ENCODE measurements at places on chromosomes 2 and 18.

DNA sequence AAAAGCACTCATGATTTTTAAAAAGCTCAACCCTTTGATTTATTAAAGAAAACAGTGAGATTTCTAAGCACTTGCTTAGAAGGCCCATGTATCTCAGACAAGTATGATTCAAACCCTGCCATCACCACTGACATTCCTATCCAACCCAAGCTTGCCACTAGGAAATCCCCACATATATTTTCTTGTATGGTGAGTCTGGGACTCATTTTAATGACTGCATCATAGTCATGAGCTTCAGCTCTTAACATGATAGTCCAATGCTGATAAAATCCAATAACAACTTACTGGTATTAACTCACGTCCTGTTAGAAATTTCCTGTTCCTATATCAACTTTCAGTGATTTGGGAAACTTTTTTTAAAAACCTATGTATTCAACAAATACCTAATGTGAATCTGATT, 39.4 kb upstream of the NCKAP5 start:
- no peak for DNase-seq

DNA sequence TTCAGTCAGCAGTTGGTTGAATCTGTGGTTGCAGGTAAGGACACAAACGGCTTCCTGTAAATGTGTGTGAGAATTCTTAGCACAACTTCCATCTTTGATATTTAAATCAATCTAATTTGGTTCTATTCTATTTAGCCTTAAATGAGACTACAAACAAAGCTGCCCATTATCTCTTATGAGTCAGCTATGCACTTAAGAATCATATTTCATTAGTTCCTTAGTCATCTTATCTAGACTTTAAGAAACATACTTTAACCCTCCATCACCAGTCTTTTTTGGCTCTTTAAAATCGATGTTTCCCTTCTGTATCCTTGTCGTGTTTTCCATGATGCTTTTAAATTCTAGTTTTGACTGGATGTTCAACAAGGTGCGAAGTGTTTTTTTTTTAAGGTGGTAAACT, 114.4 kb upstream of the TMEM200C start:
- no peak for DNase-seq

GRCh38 chr2:38037757-38038621, 38.0 kb downstream of the CYP1B1 start:
- DNase-seq, result no peak

- no peak for DNase-seq
These were observed 42.2 kb upstream of the SMAD7 start for GRCh38 chr18:48992791-48993555.

DNA sequence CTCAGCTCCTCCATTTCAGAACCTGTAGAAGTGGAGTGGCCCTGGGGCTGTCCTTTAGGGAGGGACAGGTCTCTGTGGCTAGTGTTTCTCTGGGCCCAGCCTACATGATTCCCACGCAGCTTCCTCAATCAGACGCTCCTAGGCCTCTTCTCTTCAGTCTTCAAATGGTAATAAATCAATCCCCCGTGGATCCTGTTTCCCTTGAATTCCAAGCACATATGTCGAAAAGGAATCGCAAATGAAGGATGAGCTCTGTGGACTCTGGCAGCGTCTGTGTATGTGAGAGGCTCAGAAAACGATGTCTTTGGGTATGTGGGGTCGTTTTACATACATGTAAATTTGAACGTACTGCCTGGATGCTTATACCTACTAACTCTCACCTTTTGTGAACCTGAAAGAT, 98.5 kb upstream of the ST8SIA3 start:
- no peak for DNase-seq

DNA sequence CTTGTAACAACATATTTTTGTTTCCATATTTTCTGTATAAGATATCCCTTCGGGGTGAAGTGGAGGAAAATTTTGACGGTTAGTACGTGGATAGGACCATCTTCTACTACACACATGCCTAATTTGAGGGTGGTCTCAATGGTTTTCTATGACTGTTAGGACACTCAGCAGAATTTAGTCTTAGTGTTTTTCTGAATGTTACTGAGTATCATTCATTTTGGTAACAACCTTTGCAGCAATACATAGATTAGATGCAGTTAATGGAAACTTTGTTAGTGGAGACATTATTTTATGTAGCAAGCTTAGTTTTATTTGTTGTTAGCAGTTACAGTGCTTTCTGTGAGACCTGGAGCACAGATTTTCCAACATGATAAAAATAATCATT, 1.6 kb downstream of the ITGAV start:
- no peak for DNase-seq

DNA sequence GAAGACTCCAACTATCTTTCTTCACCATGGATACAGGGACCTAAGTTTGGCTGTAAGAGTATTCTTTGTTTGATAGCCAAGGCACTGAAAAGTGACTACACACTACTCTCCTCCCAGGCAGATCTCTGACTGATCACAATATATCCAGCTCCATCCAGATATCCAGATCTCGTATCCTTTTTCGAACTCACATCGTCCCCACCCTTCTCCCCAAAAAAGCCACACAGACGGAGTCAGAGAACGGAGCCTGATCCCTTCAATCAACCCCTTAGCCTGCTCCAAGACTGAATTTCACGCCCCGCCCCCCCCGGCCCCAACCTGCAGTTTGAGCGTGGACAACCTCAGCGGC, 533 bp downstream of the DHX57 start:
- DNase-seq, result no peak

- DNase-seq, result no peak
These were observed 30.5 kb upstream of the TMEM131 start for GRCh38 chr2:98026292-98026691.

- DNase-seq, result no peak
These were observed 235.9 kb downstream of the EIPR1 start for GRCh38 chr2:3141696-3142095.

DNA sequence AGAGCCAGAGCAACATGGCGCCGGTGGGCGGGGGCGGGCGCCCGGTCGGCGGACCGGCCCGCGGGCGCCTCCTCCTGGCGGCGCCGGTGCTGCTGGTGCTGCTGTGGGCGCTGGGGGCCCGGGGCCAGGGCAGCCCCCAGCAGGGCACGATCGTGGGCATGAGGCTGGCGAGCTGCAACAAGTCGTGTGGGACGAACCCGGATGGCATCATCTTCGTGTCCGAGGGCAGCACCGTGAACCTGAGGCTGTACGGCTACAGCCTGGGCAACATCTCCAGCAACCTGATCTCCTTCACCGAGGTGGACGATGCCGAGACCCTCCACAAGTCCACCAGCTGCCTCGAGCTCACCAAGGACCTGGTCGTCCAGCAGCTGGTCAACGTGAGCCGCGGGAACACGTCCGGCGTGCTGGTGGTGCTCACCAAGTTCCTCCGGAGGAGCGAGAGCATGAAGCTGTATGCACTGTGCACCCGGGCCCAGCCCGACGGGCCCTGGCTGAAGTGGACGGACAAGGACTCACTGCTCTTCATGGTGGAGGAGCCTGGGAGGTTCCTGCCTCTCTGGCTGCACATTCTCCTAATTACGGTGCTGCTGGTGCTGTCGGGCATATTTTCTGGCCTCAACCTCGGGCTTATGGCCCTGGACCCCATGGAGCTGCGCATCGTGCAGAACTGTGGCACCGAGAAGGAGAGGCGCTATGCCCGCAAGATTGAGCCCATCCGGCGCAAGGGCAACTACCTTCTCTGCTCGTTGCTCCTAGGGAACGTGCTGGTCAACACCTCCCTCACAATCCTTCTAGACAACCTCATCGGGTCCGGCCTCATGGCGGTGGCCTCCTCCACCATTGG, 507 bp downstream of the CNNM4 start:
- DNase-seq, result no peak

DNA sequence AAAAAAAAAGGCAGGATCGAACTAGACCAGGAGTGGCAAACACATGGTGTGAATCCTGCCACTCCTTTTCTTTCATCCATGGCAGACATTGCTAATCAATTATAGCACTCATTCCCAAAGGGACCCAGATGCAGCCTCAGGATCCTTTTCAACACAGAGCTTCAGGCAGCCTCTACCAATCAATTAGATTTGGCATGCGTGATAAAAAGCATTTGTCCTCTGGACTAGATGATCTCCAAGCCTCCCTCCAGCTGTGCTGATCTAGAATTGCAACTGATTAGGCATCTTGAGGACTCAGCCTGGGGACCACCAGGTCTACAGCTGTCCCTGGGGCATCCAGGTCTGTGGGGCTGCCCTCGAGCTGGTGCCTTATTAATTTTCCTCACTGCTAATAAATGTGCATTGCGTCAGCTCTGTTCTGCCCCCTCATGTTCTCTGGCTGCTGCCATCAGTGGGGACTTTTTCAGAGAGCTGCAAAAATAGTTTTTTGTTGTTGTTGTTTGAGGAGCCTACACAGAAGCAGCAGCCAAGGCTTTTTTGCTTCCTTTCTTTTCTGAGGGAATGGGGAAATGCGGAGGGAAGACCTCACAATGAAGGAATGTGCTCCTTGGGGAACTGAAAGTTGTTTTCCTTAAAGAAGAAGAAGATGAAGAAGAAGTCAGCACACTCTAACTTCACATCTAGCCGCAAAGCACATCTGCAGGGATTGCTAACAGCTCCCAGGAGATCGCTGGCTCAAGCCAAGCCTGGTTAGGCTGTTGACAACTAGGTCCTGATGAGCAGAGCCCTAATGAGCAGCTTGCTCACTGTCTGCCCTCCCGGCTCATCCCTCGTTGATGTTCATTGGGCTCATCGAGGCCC, 8.8 kb upstream of the ATOH8 start:
- DNase-seq, result no peak

GRCh38 chr2:63488118-63488713, 100.1 kb downstream of the WDPCP start:
- no peak for DNase-seq

DNA sequence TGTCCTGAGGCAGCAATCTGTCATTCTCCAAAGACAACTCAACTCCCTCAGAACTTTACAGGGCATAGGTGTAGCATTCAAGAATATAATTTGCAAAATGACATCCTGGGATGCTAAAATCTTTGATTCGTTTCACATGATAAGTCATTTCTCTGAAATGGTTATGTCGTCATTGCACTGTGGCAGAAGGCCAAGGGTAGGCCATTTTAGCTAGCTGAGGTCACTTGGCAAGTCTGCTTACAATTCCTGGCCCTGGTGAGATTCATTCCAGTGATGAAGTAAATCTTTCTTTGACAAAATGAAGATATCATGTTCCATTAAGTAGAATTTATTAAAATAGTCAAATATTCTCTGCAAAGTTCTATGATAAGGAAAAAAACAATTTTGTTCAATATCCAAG, 1410.3 kb upstream of the LRRTM1 start:
- DNase-seq, result no peak

DNA sequence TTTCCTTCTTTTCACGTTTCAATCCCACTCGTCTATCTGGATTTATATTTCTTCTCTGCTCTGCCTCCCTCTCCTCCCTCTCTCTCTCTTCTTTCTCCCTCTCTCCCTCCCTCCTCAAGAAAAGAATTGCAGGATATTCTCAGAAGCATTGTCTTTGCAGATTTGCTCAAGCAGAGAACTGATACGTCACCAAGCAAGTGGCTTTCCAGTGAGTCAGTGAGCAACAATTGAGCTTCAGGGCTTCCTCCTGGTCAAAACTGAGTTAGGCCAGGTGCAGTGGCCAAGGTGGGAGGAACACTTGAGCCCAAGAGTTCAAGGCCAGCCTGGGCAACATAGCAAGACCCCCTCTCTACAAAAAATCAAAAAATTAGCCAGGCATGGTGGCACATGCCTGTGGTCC, 151.1 kb downstream of the SMAD2 start:
- DNase-seq, result no peak

GRCh38 chr2:202032846-202033316, 774 bp upstream of the FZD7 start:
- no peak for DNase-seq

GRCh38 chr2:12451726-12452125, 265.0 kb upstream of the TRIB2 start:
- DNase-seq, result no peak

- DNase-seq, result no peak
These were observed 17.1 kb downstream of the SPIRE1 start for GRCh38 chr18:12640881-12641200.

GRCh38 chr2:11056614-11057013, 98.7 kb upstream of the SLC66A3 start:
- no peak for DNase-seq

GRCh38 chr18:77366720-77367641, 117.3 kb downstream of the GALR1 start:
- DNase-seq, result no peak

GRCh38 chr2:54560146-54560881, 104.2 kb downstream of the SPTBN1 start:
- DNase-seq, result no peak

DNA sequence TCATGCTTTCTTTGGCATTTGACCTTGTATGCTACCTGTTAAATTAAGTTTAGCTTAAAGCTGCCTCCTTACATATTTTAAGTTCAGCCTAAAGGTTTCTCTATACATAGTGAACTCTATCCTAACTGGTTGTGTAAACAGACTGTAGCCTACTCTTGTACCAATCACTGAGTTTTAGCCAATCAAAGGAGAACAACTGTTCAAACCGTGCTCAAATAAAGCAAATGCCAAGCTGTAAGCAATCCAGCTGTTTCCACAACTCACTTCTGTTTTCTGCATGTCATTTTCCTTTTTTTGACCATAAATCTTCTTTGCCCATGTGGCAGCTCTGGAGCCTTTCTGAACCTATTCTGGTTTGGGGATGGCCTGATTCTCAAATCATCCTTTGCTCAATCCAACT, 1603.8 kb upstream of the ACVR2A start:
- DNase-seq, result no peak

GRCh38 chr2:138979131-138979785, 199.1 kb upstream of the NXPH2 start:
- no peak for DNase-seq

- no peak for DNase-seq
These were observed 68.2 kb upstream of the LYPD1 start for GRCh38 chr2:132738223-132738622.

- DNase-seq, result no peak
These were observed 69.2 kb downstream of the MARCHF4 start for GRCh38 chr2:216302981-216303676.

- DNase-seq, result no peak
These were observed 40.6 kb upstream of the DSC1 start for GRCh38 chr18:31203096-31203793.

GRCh38 chr2:189092936-189093335, 86.6 kb downstream of the COL5A2 start:
- DNase-seq, result no peak

DNA sequence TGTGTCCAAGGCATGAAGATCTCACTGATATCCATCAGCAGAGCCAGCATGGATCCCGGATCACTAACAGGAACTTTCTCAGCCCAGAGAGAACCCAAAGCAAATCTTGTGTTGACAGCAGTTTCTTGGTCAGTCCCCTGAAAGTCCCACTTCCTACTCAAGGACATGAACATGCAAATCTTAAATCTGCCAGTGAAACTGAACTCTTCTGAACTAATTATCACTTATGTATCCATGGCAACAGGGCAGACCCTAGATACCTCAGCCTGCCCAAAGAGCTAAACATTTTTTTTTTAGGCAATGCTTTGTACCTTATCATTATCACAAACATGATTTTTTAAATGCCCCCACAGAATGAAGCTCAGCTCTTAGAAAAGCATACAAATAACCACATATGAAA, 127.8 kb upstream of the DDX18 start:
- DNase-seq, result no peak

GRCh38 chr2:219573166-219573565, 1.1 kb downstream of the INHA start:
- no peak for DNase-seq

Data from cortex of kidney (tissue), 1 donor.